ENCODE measurements at places on chromosomes 5 and 9.

GRCh38 chr9:92446536-92446935, 22.3 kb upstream of the OMD start:
- DNase-seq, result no peak

DNA sequence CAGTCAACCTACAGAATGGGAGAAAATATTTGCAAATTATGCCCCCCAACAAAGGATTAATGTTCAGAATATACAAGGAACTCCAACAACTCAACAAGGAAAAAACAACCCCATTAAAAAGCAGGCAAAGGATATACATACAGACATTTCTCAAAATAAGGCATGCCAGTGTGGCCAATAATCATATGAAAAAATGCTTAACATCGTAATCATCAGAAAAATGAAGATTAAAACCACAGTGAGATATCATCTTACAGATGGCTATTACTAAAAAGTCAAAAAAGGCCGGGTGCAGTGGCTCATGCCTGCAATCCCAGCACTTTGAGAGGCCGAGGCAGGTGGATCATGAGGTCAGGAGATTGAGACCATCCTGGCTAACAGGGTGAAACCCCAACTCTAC, 103.2 kb downstream of the KLHL3 start:
- DNase-seq, result no peak

GRCh38 chr9:87889882-87890252, 7.2 kb downstream of the SPATA31E1 start:
- DNase-seq, result no peak

GRCh38 chr9:113952676-113953075, 76.6 kb downstream of the ZNF618 start:
- no peak for DNase-seq

- no peak for DNase-seq
These were observed 6.6 kb downstream of the GPR107 start for GRCh38 chr9:130060296-130060695.

DNA sequence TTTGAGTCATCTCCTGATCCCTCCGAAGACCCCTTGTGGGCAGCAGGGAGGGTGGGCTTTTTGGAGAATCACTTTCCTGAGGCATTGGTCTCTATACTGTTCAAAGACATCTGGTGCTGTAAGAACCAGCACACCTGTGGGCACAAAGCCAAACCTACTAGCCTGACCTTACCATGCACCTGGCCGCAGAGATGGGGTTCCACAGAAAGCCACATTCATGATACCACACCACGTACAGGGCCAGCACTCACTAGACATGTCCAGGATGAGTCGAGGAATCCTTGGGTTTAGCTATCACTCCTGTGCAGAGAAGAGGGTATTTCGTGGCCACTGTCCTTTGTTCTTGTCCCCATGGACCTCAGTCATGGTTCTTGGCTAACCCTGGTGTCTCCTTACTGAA, 203.4 kb downstream of the CACNA1B start:
- DNase-seq, result no peak

DNA sequence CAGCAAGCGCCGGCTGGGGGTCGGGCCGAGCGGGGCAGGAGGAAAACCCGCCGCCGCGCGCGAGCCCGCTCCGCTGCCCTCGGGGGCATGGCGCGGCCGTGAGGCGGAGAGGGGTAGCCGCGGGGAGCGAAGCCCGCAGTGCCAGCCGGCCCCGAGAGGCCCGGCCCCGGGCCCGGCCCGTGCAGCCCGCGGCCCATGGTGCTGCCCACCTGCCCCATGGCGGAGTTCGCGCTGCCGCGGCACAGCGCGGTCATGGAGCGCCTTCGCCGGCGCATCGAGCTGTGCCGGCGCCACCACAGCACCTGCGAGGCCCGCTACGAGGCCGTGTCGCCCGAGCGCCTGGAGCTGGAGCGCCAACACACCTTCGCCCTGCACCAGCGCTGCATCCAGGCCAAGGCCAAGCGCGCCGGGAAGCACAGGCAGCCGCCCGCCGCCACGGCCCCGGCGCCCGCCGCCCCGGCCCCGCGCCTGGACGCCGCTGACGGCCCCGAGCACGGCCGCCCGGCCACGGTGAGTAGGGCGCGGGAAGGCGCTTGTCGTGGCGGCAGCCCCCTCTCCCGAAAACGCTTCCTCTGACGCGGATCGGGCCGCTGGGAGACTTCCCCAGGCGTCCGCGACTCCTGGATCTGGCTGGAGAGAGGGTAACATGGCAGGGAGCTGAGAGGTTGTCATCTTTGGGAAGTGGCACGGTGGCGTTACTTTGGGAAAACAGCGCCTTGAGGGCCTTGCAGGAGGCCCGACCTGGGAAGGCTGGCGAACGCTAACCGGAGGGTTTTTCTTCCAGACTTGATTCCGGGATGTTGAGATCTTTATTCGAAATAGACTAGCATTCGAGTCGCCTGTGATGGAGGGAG, 523 bp downstream of the MAML1 start:
- DNase-seq, result no peak

DNA sequence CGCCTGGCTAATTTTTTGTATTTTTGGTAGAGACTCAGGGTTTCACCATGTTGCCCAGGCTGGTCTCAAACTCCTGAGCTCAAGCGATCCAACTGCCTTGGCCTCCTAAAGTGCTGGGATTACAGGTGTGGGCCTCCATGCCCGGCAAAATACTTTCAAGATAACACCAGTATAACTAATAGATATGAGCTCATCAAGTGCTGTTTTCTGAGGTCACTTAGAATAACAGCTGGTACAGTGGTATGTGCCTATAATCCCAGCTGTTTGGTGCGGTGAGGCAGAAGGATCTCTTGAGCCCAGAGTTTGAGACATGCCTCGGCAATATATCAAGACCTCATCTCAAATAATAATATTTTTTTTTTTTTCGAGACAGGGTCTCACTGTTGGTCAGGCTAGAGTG, 30.5 kb upstream of the CREBRF start:
- no peak for DNase-seq

DNA sequence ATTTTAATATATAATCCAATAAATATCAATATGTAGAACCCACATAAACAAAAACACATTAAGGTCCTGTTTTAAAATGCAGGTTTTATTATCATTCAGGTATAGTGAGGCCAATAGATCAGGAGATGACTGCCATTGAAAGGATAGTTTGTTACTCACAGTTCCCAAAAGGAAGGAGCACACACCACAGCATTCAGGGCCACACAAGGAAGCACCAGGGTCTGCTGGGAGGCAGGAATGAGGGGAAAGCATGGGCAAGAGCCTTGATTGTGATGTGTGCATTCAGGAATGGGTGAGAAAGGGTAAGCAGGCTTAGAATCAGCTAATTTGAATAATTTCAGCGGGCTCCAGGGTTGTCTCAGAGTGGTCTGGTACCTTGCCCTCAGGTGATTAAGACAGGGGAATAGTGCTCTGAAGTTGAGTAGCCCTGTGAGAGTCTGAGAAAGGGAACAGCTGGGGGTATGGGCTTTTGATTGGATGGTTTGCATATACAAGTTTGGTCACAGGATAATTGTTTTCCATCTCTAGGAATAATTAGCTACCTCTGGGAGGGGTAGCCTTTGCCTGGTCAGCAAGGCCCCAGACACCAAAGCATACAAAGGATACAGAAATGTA, 19.8 kb upstream of the OTULIN start:
- no peak for DNase-seq

DNA sequence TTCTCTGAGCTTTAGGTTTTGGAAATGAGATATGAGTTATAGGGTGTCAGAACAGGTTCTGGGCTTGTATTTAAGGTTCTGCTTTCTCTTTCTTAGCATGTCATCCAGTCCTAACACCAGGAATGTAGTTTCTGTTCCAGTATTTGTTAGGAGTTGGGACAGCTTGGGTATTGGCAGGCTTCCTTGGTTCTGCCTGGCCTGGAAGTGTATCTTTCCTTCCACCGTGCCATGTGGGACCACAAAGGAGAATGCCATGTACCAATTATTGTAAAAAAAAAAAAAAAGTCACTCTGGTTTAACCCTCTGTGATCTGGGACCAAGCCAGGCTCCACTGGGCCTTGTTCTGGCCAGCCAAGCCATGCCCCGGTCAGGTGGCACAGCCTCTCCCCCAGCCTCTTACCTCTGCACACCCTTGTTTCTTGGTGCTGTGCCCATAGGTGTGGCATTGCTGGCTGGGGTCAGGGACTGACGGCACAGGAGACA, 47.8 kb downstream of the ARHGAP26 start:
- DNase-seq, result no peak

- no peak for DNase-seq
These were observed 201.7 kb upstream of the TARS1 start for GRCh38 chr5:33238826-33239695.

DNA sequence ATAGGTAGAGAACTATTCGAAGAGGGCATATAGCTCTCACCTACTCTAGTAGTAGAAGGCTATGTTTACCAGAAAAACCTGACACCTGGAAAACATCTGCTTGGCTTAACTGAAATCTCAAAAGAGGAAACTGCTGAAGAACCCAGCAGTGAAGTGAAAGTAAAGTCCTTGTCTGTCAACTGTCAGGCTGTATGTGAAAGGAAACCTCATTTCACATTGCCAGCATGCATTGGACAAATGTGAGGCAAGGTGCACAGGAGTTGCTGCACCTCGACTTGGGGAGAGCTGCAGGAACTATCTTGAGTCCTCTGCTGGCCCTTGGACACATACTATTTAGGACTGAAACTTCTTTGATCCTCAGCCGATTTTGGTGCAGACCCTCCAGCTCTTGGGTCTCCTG, 53.3 kb downstream of the NREP start:
- no peak for DNase-seq

GRCh38 chr9:129231022-129231739, 53.1 kb upstream of the IER5L start:
- DNase-seq, result no peak

DNA sequence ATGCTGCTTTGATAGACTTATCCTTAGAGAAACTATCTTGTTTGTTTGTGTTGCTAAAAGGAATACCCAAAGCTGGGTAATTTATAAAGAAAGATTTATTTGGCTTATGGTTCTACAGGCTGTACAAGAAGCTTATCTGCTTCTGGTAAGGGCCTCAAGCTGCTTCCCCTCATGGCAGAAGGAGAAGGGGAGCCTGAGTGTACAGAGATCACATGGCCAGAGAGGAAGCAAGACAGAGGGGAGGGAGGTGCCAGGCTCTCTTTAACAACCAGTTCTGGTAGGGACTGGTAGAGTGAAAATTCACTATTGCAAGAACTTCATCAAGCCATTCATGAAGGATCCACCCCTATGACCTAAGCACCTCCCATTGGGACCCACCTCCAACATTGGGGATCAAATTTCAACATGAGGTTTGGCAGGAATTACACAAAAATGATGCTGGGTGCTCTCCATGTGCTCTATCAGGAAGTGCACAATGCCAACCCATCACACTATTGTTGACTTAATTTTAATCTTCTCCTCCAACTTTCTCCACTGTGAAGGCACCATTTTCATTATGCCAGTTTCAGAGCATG, 115.1 kb upstream of the SHB start:
- DNase-seq, result no peak

DNA sequence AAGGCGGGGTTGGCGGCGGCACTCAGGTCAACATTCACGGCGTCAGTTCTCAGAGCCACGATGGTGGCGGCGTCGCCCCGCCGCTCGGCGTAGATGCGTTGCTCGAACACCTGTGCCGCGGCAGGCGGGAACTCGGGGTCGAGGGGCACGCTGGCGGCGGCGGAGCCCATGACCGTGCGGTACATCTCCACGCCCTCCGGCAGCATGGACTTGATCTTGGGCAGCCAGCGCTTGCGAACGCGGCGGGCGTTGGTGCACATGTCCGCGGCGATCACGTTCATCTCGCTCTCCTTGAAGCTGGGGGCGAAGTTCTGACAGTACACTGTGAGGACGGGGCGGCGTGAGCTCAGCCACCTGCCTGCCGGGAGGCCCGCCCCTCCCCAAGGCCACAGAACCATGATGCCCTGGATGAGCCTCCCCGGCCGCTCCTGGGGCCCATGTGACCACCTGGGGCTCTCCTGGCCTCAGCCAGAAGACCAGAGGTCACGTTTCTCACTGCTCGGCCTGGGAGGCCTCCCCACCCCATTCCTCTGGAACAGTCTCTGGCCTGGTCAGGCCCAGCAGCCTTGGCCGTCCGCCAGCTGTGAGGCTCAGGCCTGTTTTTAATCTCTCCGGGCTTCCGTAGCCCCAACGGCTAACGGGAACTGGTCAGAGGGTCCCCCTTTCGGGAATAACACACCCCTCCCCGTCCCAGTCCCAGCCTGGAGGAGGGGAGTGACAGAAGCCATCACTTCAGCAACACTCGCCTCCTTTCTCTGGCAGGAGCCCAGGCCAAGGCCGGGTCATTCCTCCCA, 50.7 kb upstream of the UBAC1 start:
- DNase-seq, result no peak

GRCh38 chr5:180173875-180174586, 35.0 kb downstream of the RASGEF1C start:
- DNase-seq, result peak; percentile 77

DNA sequence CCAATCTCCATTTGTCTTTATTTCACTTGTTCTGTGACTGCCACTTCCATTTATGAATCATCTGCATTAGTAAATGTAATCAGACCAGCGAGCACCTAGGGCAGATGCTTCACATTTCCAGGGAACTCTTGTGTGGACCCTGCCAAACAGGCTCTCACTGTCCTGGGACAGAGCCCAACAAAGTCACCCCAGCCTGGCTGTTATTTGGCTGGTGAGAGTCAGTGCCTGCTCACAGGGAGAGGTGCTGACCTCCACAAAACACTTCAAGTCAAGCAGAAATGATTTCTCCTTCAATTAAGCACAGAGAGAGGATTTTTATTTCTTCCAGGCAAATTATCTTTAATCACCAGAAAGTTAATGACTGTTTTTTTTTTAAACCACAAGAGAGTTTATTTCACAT, 568.0 kb downstream of the MTRR start:
- no peak for DNase-seq

DNA sequence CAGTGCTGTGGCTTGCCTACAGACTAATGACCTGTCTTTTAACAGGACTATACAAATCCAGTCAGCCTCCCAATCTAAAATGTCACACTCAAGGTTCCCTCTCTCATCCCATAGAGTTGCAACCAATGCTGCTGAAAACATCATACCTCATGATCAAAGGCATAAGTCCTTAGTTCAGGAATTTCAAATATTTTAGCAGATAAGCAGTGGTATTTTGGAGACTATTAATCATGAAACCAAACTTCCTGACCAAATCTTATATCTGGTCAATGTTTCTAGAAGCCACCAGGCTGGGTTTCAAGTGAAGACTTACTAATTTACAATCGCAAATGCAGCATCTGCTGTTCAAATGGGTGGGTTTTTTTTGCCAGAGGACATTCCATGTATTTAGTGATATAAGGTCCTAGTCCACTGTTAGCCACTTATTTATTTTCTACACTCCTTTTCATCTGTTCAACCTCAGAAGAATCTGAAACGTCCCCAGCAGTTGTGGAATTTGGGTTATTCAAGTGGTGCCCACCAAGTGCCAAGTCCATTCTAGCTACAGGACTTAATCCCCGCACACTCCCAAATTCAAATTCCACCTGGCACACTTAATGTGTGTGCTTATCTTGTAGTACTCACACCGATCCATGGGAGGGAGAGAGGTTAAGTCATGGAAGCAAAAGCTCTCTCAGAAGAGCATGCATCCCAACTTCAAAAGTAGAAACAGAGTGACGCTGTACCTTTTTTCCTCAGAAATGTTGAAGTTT, 5.8 kb downstream of the TAS2R1 start:
- DNase-seq, result no peak

DNA sequence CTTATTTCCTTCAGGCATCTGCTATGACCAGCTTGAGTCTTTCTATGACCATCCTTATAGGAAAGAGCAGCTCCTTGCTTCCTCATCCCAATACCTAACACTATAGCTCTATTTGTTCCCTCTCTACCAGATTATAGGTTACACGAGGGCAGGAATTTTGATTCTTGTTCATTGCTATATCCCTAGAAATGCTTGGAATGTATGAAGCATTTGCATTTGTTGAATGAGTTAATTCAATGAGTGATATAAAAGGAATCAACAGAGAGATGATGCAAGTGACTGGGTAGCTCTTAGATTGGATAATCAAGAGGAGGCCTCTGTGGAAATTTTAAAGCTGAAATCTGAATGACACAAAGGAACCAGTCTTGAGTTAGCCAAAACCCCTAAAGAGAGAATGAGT, 13.9 kb downstream of the ZCCHC9 start:
- DNase-seq, result peak; percentile 39
